ENCODE measurements at places on chromosomes 11 and 22. TPM values are rescaled to one million over a fixed set of nuclear protein-coding genes. Genes with fewer than 3 reads are reported as not detected.

The MYBPC3 gene
- total RNA-seq: not detected

The NXPE1 gene
- not detected for total RNA-seq

The NAA40 gene
- 7.1 TPM for total RNA-seq

GRCh38 chr11:18775492-18776292, 15.9 kb downstream of the PTPN5 start:
- H3K27ac ChIP-seq: no peak overlapping the region
- H3K36me3 ChIP-seq: no peaks in the 10 kb centered on the region
- H3K4me3 ChIP-seq: no peak overlapping the region
- peaks cover 7% of the 10 kb centered on the region for H3K4me1 ChIP-seq

- no peak overlapping the region for H3K27ac ChIP-seq
- H3K4me3 ChIP-seq: no peak overlapping the region
- H3K36me3 ChIP-seq: no peaks in the 10 kb centered on the region
- H3K4me1 ChIP-seq: peaks cover 45% of the 10 kb centered on the region
- DNase-seq: no peak
- no peaks in the 10 kb centered on the region for H3K27me3 ChIP-seq
Measured at GRCh38 chr11:11409224-11409623, 56.2 kb upstream of the CSNK2A3 start.

All from vagina (tissue), 2 donors.